ENCODE measurements at places on chromosomes 1 and 21.

- DNase-seq, result no peak
Measured at GRCh38 chr1:29825941-29826415, 589.7 kb downstream of the PTPRU start.

- peak; percentile 37 for DNase-seq
Measured at GRCh38 chr1:165884690-165885304, 57.4 kb downstream of the UCK2 start.

DNA sequence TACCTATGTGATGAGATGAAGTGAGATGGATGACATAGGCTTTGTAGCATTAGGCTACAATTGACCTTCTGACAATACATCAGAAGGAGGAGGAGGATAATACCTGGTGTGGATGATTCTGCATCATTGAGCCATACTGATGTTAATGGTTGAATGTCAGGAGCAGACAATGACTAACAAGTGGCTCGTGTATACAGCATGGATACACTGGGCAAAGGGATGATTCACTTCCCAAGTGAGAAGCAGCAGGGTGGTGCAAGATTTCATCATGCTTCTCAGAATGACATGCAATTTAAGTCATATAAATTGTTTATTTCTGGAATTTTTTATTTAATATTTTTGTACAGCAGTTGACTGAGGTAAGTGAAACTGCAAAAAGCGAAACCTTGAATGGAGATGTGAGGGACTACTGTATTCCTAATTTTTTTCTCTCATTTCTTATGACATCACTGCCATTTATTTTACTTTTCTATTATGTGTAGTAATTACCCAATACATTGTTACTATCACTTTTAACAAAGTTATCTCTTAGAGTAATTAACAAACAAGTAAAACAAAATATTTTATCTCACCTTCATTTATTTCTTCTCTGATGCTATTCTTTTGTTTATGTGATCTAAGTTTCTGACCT, 34.4 kb upstream of the COP1 start:
- no peak for DNase-seq

DNA sequence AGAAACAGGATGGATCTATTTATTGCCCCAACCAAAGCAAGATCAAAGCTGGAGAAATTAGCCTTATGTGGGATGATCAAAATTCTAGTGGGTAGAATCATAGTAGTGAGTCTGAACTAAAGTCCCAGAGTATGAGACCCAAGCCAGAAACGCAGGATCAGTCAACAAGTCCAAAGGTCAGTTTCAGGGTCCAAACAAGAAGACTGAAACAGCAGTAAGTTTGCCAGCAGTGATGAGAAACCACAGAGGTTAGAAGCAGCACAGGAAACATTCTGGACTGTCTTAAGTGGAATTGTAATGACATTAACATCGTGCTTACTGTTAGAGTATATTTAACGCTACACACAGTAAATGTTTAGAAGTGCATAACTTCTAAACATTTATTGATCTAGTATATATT, 251.0 kb downstream of the LRRIQ3 start:
- no peak for DNase-seq

DNA sequence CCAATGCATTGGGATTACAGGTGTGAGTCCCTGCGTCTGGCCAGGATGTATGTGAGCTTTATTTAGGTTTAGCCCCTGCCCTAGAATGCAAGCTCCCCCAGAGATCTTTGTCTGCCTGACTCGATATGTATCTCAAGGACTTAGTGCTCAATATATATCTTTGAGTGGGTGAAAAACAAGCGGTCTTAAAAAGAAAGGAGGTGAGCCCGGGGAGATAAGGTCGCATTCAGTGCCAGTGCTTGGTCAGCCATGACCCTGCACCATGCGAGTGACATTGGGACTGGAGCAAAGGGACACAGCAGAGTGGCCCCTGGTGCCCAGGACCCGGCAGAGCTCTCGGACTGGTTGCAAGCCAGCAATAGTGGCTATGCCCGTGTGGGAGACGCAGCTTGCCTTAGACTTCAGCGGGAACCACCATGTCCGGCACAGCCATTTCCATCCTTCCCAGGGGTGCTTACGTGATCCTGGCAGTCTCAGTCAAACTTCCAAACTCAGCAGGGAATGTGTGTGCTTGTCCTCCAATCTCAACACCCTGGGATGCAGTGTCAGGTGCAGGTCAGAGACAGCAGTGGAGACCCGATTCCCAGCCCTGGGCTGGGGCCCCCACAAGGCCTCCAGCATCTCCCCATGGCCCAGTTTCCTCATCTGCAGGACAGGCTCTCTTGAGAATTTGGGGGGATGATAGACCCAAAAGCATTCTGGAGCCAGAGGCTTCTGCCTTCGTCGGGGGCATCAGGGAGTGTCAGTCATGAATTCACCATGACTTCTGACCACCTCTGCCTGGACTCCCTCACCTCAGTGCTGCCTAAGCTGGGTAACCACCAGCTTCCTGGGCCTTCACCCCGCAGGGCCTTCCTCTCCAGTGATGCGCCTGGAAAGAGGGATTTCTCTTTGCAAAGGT, 1.8 kb downstream of the MX2 start:
- no peak for DNase-seq

- DNase-seq, result no peak
Measured at GRCh38 chr1:151013518-151013917, 5.3 kb downstream of the PRUNE1 start.

GRCh38 chr1:45205910-45206721, at the start of gene ZSWIM5:
TSS of gene ZSWIM5 (minus strand) at chr1:45206605. CDS start at chr1:45206350, 255 bp downstream.
- DNase-seq, result peak; percentile 67

DNA sequence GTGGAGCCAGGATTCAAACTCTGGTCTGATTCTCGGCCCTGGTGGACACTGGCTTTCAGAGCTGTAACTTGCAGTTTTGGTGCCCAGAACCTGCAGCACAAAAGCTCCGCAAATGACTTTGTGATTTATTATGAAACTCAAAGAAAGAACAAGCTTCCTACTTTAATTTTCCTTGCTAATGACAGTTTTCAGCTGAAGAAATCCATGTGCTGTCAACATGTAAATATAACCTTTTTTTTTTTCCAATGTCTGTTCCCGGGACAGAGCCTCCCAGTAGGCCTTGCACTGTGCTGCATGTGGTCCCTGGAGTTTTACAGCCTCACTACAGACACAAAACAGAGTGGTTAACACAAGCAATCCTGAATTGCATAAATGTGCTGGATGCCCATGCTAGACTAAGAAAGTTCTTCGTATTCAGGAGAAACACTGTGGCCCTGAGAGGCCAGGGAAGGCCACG, 62.3 kb upstream of the ANGPTL1 start:
- DNase-seq, result no peak

DNA sequence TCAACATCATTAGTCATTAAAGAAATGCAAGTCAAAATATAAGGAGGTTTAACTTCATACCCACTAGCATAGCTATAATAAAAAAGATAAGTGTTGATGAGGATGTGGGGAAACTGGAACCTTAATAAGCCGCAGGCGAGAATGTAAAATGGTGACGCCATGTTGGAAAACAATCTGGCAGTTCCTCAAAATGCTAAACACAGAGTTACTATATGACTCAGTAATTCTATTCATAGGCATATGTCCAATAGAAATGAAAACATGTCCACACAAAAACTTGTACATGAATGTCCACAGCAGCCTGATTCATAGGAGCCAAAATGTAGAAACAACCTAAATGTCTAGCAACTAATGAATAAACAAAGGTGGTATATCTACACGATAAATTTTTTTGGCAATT, 23.2 kb downstream of the DDX59 start:
- no peak for DNase-seq

GRCh38 chr1:70143048-70143659, 62.2 kb downstream of the LRRC40 start:
- DNase-seq, result no peak

GRCh38 chr1:30535595-30536325, 187.6 kb downstream of the MATN1 start:
- DNase-seq, result no peak

GRCh38 chr1:61131716-61132115, 49.4 kb downstream of the NFIA start:
- no peak for DNase-seq

GRCh38 chr1:34590211-34590623, 164.6 kb upstream of the GJB5 start:
- DNase-seq, result no peak

GRCh38 chr1:110235834-110236682, 25.9 kb downstream of the KCNC4 start:
- peak; percentile 39 for DNase-seq

GRCh38 chr1:93851878-93852277, 27.1 kb downstream of the DNTTIP2 start:
- no peak for DNase-seq

GRCh38 chr1:4624801-4625200, 29.6 kb upstream of the AJAP1 start:
- no peak for DNase-seq

DNA sequence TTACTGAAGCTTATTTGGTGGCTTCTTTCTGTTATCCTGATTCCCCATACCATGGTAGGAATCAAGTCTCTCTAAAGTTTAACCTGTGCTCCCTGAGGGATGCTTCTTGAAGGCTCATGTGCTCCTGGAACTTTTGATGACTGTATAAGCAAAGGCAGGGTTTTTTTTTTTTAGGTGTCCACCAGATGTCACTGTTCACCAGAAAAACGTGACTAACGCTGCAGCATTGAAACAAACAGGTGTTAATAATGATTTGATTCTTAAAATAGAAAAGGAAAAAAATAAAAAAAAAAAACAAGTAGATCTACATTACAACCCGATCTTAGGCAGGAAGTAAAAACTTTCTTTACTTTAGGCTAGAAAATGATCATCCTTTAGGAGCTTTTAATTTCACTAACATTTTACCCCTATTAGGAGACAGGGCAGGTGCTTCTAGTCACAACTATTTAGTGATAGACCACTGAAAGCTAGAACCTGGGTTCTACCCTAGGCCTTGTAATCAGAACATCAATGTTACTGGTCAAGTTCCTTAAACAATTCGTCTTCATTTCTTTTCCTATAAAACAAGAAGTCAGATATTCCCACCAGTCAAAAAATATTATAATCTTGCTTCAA, 223.0 kb downstream of the PLA2G4A start:
- no peak for DNase-seq

GRCh38 chr1:227787513-227788270, 27.8 kb upstream of the PRSS38 start:
- peak; percentile 97 for DNase-seq

DNA sequence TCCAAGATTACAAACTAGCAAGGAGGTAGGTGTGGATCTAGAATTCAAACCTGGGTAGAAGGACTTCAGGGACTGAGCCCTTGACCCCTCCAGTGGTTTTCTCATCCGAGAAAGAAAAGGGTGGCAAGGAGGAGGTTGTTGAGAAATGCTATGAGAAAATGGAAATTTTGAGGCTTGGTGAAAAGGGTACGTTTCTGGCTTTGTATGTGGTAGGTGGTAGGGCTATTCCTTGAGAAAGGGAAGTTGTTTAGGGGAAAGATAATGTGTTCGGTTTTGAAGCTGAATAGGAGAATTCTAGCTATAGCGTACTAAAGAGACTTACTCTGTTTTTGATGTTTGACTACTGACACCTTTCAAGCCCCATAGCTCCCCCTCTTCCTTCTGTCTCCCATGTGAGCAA, 133.8 kb downstream of the CNIH3 start:
- no peak for DNase-seq

DNA sequence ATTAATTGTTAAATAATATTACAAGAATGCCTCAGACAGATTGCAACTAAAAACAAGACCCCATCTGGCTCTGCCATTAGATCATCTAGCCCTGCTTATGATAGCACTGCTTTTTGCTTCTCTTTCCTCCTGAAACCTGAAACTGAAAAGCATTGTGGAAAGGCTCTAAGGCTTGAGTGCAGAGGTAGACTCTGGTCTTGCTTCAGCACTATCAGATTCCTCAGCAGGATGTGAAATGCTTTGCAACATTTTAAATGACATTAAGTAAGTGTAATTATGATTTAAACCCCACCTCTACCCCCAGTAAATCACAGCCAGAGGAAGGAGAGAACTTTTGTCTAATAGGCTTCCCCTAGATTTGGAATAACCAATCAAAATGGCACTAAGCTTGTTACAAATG, 32.9 kb downstream of the PHC2 start:
- no peak for DNase-seq

- DNase-seq, result no peak
Measured at GRCh38 chr21:32322103-32322502, 23.4 kb downstream of the MRAP start.

DNA sequence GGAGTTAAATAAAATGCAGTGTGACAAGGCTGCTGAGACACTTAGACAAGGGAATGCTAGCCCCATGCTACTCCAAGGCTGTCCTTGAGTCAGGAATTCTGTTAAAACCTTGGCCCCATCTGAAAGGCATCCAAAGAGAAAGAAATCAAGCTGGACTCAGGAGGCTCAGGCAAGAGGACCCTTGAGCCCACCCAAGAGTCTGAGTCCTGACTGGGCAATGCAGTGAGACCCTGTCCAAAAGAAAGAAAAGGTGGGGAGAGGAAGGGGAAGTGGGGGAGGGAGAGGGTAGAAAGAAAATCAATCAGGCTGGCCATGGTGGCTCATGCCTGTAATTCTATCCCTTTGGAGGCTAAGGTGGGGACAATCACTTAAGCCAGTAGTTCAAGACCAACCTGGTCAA, 26.7 kb downstream of the CLSTN1 start:
- no peak for DNase-seq

- DNase-seq, result no peak
Measured at GRCh38 chr1:196063952-196064351, 544.3 kb downstream of the KCNT2 start.

DNA sequence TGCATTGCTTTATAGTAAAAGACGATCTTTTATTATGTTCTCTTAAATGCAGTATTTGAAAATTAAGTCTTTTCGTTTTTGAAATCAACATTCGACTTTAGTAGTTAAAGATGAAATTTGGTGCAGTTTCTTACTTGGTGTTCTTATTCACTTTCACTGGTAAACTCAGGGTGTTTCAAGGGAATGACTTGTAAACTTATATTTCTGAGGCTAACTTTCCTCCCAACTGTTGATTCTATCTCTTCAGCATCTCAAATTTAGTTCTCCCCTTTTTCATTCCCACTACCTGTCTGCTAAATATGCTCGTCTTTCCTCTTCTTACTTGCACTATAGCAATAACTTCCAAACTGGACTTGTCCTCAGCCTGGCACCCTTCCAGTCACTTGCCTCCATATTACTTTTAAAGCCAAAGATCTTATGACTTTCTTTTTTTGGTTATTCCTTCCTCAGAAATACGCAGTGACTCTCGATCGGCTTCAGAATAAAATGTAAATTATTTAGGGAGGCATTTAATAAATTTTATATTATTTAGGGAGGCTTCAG, 988 bp downstream of the SLC35A3 start:
- no peak for DNase-seq

DNA sequence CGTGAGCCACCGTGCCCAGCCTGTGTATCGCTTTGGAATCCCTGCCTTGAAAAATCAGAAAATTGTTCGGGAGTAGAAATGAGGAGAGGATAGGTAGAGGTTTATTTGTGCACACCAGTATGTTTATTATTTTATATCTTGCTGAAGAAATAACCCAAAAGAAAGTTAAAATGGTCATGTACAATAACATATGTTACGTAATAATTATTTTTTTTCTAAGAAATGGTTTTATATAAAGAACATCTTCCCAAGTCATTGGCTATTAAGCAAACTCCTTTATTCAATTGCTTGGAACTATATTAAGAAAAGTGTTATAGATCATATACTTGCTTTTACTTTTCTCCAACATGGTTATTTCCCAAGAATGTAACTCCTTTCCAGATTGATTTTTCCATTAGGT, 171.8 kb downstream of the PHTF1 start:
- DNase-seq, result no peak

GRCh38 chr1:239527051-239527693, 140.8 kb downstream of the CHRM3 start:
- DNase-seq, result no peak

Measured in CD4-positive, alpha-beta T cell treated with Interferon gamma for 1 hour (primary cell).